Activated CD8-positive, alpha-beta memory T cell treated with anti-CD3 and anti-CD28 coated beads, Interleukin-2, amount 10 ng/mL, durations not matched to agents 7 days and 5 days (primary cell): ENCODE measurements at places on chromosomes 2 and 18.

DNA sequence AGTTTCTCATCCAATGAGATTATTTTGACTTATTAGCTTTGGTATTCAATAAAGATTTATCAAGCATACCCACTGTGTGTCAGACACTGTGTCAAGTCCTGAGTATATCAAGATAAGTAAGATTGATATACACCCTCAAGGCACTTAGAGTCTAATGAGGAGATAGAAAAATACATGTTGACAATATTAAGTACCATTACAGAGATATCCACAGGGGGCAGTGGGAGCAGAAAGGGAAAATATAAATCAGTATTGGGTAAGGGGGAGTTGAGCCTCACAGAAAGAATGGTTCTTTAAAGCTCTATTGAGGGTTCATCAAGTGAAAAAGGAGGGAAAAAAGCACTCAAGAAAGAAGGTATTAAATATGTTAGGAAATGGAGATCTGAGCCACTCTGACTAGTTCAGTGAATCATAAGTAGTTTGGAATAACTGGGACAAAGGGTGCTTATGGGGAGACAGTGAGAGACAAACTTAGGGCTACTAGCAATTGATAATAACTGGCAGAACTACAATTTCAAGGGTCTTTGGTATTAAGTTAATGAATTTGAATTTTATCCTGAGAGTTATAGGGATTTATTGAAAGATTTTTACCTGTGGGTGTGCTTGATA is 45.5 kb upstream of the SLC8A1 start:
- DNase-seq = no peak

- peak; percentile 44 for DNase-seq
These were observed 16.5 kb downstream of the TWIST2 start for GRCh38 chr2:238864207-238865014.

DNA sequence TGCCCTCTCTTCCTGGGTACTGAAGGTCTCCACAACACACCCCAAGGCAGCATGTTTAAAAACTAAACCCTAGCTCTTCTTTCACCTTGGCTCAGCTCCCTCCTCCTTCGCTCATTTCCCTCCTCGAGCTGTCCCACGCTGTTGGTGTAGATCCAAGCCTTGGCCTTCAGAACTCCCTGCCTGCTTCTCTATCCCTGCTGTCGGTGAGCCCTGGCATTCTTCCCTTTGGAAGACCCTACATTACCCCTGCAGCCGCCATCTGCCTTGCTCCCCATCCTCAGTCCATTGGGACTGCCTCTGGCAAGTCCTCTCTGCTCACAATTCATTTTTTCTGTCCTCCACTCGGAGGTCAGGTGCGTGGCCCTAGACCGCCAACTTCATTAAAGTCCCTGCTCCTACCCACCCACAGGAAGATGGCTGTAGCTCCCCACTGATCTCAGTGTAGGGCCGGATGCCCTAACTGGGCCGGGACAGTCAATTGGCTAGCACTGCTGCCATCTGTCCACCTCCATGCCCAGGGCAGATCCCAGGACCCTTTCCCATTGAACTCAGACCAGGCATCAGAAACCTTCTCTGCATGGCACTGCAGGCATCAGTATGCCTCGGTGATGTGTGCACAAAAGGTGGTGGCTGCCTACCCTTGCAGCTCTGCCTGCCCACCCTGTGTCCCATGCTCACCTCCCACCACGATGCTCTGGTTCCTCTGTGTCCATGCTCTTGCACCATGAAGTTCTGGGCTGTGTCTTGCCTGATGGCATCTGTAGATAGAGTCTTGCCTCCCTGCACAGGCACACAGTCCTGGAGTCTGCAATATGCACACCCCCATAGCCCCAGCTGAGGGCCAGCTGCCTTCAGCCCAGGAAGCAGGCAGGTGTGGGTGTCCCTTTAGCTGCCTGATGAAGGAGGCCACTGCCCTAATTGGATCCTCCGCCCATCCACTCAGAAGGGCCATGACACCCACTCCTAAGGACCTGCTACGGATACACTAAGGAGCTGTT is 5.7 kb downstream of the AMER3 start:
- DNase-seq = no peak

- no peak for DNase-seq
These were observed 32.5 kb upstream of the FHOD3 start for GRCh38 chr18:36265015-36265414.

GRCh38 chr2:157820193-157820592 is 55.9 kb downstream of the ACVR1 start:
- no peak for DNase-seq

GRCh38 chr2:212921061-212921460 is 230.4 kb downstream of the IKZF2 start:
- DNase-seq = no peak
